ENCODE measurements at places on chromosomes 5 and 9. TPM values are rescaled to one million over a fixed set of nuclear protein-coding genes. Genes with fewer than 3 reads are reported as not detected.

Gene PKD2L2
- not detected for total RNA-seq

Gene IL4
- not detected for total RNA-seq

Gene OR1J2
- total RNA-seq = not detected

Gene BTNL8
- not detected for total RNA-seq

Gene CARTPT
- total RNA-seq = not detected

Gene PRDM9
- total RNA-seq = not detected

Gene FBP2
- not detected for total RNA-seq

- DNase-seq = no peak
These were observed 70.7 kb downstream of the RFK start for GRCh38 chr9:76323490-76323889.

DNA sequence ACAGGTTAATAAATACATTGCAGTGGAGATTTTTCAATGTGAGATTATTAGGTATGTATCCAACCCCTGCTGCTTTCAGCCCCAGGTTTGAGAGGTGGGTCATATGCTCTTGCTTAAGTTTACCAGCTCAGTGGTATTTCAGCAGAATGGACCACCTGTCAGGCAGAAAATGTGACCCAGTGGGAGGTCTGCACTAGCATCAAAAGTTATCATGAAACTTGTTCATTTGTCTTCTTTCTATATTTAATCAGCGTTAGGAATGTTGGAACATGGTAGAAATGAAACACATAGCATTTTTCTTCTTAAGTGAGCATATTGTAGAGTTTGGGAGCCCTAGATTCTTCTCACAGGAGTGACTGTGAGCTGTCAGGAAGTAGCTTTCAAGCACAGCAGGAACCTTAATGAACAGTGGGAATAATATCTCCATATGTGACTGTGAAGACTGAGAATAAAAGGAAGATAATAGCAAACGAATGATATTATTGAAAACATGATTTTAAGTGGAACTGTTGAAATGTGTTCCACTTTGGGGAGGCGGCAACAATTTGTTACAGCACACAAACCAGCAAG, 596.9 kb upstream of the CDH6 start:
- no peak for DNase-seq

DNA sequence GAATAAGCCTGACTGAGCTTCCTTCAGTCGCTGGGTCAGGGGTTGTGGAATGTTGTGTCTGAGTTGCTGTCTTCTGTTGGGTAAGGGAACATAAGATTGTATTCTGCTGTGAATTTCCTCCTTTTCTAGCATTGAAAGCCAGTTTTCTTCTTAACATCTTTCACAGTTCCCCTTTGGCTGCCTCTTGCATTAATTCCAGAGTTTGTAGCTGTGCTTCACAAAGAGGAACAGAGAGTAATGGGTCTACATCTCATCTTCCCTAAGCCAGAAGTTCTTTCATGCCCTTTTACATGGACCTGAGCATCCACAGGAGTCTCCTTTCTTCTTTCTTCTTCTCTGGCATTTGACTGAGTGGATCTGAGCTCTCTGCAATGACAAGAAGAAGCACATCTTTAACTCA, 686.8 kb downstream of the KCTD16 start:
- DNase-seq = no peak

DNA sequence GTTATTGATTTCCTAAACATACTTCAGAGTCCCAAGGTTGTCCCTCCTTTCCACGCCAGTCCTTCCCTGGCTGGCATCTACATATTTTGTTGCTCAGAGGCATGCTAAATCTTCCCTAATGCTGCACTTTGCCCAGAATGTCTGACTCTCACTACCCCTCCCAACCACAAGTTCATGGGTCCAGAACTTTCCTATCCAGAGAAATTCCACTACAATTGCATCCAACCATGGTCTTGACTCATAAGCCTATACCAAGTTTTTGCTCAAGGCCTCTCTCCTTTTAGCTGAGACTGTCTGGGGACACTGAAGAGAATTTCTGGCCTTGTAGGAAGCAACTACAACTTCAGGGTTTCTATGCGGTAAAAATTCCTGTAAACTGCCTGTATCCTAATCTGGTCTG, 206.3 kb downstream of the BNC2 start:
- DNase-seq = no peak

GRCh38 chr9:26437056-26437711, 455.4 kb downstream of the CAAP1 start:
- no peak for DNase-seq

DNA sequence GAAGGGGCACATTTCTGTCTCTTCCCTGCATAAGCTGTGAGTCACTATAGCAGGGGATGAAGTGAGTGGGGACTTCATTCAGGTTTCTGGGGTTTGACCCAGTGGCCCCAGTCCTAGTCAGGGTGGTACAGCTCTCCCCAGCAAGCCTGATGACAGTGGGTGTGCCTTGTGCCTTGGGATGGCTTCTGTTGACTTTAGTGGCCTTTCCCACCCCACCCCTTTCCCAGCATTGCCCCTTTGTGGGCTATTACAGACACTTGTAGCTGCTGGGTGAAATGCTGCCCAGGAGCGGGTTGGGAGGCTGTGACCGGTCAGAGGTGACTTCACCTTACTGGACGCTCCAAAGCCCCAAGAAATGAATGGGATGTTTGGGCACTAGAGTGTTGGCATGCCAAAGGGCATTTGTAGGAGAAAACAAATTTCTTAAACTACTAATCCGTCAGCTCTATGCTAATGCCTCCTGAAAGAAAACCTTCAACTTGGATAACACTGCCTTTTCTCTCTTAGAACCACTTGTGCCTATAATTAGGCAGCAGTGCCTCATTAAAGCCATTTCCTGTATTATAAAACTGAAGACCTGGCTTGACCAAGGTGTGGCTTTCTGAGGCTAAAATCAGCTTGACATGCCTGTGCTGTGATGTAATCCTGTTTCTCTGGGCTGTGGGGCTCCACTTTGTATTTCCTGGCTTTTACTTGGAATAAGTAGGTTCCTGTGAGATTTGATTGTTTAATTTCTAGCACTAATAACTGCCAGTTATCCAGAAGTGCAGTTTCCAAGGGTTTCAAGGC, 119.0 kb upstream of the SLC25A48 start:
- DNase-seq = no peak

DNA sequence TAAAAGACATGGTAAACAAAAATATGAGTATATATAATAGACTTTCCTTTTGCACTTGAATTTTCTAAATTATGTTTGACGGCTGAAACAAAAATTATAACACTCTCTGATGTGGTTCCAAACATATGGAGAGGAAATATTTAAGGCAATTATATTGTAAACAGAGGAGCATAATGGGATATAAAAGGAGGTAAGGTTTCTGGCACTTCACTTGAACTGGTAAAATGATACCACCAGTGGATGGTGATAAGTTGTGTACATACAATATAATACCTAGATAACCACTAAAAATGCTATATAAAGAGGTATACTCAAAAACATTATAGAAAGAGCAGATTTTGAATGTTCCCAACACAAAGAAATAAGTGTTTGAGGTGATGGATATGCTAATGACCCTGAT, 192.9 kb upstream of the RAD23B start:
- no peak for DNase-seq

DNA sequence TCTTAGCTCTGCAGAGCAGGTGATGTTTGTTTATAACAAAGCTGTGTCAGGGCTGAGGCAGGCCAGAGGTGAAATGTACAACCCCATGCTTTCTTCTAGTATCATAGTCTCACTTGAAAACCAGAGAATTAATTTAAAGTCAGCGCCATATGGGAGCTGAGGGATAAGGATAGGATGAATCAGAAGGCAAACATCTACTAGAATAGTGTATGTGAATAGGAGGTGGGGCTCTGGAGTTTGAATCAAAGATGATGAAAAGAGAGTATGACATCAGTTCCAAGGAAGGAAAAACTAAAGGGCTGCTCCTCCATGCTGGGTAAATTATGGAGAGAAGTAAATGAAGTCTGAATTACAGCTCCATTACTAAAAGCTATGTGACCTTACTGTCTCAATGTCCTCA, 441.5 kb downstream of the RASEF start:
- no peak for DNase-seq

DNA sequence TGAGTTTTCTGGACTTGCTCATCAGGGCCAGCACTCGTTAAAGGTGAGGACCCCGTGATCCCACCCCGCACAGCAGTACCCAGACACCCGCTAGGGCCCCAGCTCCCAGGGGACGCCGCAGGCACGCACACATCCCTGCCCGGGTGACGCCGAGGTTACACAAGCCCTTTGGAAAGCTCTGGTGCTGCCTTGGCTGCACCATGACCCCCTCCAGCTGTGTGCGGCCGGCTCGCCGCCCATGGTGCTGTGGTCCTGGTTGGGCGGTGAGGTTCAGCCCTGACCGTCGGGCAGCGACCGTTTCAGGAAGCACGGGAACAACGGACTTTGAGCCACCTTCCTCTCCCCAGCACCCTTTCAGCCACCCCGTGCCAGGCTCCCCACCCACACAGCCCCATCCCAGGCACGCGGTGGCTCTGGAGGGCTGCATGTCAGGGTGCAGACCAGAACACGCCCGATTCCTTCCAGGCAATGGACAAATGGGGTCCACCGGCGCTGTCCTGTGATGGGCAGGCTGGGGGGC, 7.5 kb upstream of the SLC12A7 start:
- DNase-seq = no peak

DNA sequence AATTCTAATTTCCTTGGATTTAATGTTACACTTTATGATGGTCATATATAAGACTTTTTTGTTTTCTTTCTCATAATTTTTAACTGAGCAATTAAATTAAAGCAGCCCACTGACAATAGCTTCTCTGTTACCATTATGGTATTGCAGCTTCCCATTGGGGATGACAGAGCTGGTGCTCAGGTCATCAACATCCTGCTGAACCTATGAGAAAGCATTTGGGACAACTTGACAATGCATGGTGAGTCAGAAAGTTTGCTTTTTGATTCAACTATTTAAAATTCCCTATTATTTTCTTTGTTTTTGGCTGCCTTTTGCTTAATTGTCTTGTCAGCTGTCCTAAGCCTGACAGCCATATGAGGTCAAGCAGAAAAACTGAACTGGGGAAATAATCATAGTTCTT, 487.4 kb upstream of the RIOK2 start:
- no peak for DNase-seq

DNA sequence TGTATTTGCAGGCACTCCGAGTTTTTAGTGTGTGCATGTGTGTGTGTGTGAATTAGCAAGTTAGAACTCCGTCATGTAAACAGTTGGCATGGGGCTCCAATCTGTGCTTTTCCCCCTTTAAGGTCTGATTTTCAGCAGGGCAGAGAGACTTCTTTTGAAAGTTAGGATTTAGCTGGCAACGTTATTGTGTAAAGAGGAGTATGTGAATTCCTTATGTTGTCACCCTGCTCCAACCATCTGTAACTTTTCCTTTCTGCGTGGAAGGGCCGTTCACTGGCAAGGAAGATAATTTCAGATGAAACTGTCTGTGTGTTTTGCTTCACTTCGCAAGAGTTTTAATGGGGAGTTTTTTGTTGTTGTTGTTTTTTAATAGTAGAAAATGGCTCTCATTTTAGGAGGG, 332 bp downstream of the SGCD start:
- no peak for DNase-seq

DNA sequence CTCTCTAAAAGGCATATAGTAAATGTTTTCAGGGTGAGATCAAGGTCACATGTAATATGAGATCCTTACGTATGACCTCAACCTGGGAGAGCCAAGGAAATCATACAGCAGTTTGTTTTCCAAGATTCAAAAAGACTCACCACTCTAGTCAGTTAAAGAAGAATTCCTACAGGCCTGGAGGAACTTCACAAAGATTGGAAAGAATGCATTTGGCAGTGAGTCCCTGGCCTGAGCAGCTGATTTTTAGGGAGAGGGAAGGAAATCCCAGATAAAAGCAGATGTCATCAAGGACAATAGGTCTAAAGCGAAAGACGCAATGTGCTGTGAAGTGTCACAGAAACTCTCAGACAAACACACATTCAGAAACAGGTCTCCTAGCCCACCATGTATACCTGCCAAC, 424.0 kb upstream of the ZNF462 start:
- DNase-seq = no peak

GRCh38 chr9:15873573-15874177, 320.8 kb downstream of the CCDC171 start:
- no peak for DNase-seq

DNA sequence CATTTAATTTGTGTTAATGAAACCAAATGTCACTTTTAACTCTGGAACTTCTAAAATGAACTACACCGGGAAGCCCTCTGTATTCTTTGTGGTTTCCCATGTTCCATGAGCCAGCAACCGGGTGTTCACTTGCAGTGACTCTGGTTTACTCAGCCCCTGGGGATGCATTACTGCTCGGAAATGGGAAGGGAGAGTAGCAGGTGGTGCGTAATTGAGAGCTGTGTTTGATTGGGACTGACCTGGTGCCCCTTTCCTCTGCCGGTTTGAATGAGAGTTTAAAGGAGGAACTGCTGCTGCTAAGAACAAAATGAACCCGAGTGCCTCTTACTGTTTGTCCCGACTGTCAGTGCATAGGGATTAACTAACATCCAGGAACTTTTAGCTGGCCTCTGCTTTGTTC, 100.1 kb upstream of the DHFR start:
- DNase-seq = no peak

DNA sequence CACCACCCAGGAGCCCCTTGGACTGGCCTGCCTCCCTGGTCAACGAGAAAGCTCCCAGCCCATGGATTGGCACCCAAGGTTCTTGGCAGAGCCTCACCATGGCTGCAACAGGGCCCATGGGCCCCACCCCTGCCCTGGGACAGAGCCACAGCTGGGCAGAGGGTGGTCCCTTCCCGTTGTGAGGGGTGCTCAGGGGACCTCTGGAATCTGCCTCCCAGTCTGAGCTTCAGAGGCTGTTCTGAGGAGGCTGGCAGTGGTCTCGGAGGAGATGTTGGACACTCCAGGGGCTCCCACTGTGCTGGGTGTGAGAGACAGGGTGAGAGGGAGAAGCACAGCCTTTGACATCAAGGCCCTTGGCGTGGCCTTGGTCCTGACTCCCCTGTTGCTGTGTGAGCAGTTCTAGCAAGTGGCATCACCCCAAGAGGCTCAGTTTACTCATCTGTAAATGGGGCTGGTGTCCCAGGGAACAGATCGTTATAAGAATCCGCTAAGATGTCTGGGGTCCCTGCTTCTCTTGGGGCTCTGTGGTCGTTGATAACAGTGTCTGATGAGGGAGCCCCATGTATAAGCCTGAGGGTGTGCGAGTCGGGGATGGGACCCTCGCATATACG, 33.0 kb downstream of the LHX3 start:
- DNase-seq = no peak

- DNase-seq = no peak
These were observed 75.0 kb downstream of the ADAMTS12 start for GRCh38 chr5:33816791-33817190.

- DNase-seq = no peak
These were observed 372.8 kb upstream of the KLF4 start for GRCh38 chr9:107862323-107862722.
